ENCODE measurements at places on chromosomes 12 and 14.

DNA sequence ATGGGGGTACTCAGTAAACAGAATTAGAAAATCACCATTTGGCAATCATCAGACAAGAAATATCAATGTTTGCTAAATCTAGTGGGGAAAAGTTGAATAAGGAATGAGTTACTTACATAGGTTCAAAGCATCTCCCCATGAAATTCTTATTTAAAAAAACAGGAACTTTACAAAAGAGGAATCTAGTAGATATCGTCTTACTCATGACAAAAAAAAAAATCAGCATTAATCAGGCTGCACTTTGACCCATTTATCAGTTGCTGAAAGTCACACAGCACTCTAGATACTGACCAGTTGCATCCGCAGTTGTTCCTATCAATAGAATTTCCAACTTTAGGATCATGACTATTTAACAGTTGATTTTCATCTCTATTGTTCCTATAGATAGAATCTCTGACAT lies 5.8 kb upstream of the DICER1 start:
- no peak for DNase-seq

DNA sequence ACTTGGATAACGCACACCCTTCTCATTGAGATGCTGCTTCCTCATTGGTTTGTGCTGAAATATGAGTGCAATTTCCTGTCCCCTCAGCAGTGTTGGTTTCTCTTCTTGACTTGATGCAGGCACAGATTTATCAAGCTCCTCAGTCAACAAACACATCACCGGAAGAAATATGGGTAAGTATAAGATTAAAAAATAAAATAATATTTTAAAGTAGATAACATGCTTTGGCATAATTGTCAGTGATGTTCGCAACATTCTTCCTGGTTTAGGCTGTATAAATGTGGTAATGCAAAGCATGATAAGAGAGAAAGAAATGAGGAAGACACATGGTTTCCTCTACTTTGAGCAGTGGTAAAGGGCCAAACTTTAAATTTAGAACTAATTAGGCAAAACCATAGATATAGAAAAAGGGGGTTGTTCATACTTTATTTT lies at the start of gene GPR65:
GPR65 (plus strand) TSS at position 86 of the 432 bp plus-strand sequence. CDS start 5,713 bp downstream, outside the sequence.
- peak; percentile 27 for DNase-seq

DNA sequence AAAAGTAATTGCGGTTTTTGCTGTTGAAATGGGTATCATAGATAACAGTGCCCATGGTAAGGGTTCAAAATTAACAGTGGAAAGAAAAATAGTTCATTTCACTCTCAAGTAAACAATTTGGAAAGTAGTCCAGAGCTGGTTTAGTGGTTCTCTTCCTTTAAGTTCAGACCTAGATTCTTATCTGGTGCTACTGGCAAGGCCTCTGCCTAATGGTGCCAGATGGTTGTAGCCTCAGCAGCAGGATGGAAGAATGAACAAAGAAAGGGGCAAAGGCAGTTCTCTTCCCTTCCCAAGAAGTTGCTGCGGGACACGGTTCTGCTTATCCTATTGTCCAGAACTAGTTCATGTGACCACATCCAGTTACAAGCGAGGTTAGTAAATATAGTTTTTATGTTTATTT lies 10.5 kb downstream of the ARG2 start:
- no peak for DNase-seq

- DNase-seq, result no peak
These were observed 102.2 kb downstream of the SSPN start for GRCh38 chr12:26297396-26298070.

GRCh38 chr12:44377443-44378187 lies 498.5 kb downstream of the NELL2 start:
- DNase-seq, result no peak

- no peak for DNase-seq
These were observed 229.9 kb upstream of the HMGA2 start for GRCh38 chr12:65594409-65594808.

Data from effector memory CD4-positive, alpha-beta T cell (primary cell).